Purkinje cell (primary cell): ENCODE measurements at places on chromosomes 4 and X. TPM values are rescaled to one million over a fixed set of nuclear protein-coding genes. Genes with fewer than 3 reads are reported as not detected.

The MUC7 gene
- not detected in 2 replicates for polyA plus RNA-seq

The ITM2A gene
- 6.3 and 20.3 TPM in 2 replicates for polyA plus RNA-seq

The SPANXA2 gene
- not detected in 2 replicates for polyA plus RNA-seq

The DNASE1L1 gene
- not detected in 2 replicates for polyA plus RNA-seq

The GRIA3 gene
- polyA plus RNA-seq = 220 and 287 TPM in 2 replicates

The MFAP3L gene
- 32.3 and 43.4 TPM in 2 replicates for polyA plus RNA-seq

The ZBTB49 gene
- 0.52 TPM in 1 of 2 replicates, not detected in the other for polyA plus RNA-seq

The CLDN34 gene
- not detected in 2 replicates for polyA plus RNA-seq

The SSX4B gene
- not detected in 2 replicates for polyA plus RNA-seq

The TLL1 gene
- 1.2 and 1.4 TPM in 2 replicates for polyA plus RNA-seq

The TAPT1 gene
- polyA plus RNA-seq = 14.9 and 20.3 TPM in 2 replicates

The ATP2B3 gene
- 12.9 and 14.6 TPM in 2 replicates for polyA plus RNA-seq

The POU4F2 gene
- polyA plus RNA-seq = not detected in 2 replicates

The ADAM29 gene
- 0.86 and 1.8 TPM in 2 replicates for polyA plus RNA-seq

The ARHGEF38 gene
- polyA plus RNA-seq = 0.65 TPM in 1 of 2 replicates, not detected in the other

The ANOS1 gene
- 0.56 and 0.76 TPM in 2 replicates for polyA plus RNA-seq

The ZXDB gene
- polyA plus RNA-seq = 3.4 and 4.1 TPM in 2 replicates

The UGT2B7 gene
- not detected in 2 replicates for polyA plus RNA-seq

The NXF2 gene
- not detected in 2 replicates for polyA plus RNA-seq

The TAF9B gene
- 27.8 and 34.0 TPM in 2 replicates for polyA plus RNA-seq

The RHOXF1 gene
- polyA plus RNA-seq = 1.8 TPM in 1 of 2 replicates, not detected in the other

The SSX3 gene
- polyA plus RNA-seq = 0.32 TPM in 1 of 2 replicates, not detected in the other

The CXCL5 gene
- not detected in 2 replicates for polyA plus RNA-seq

The TRAM1L1 gene
- 7.5 and 12.1 TPM in 2 replicates for polyA plus RNA-seq

The SGMS2 gene
- 8.5 and 9.1 TPM in 2 replicates for polyA plus RNA-seq

The TEX28 gene
- not detected in 2 replicates for polyA plus RNA-seq

The SHROOM4 gene
- polyA plus RNA-seq = 0.07 TPM in 1 of 2 replicates, not detected in the other

The NLGN4X gene
- polyA plus RNA-seq = 16.9 and 19.6 TPM in 2 replicates

The PNMA3 gene
- polyA plus RNA-seq = 4.1 and 5.0 TPM in 2 replicates

The GYG2 gene
- 0.52 and 1.8 TPM in 2 replicates for polyA plus RNA-seq

The SPANXC gene
- not detected in 2 replicates for polyA plus RNA-seq

The ZC4H2 gene
- 9.0 and 10.4 TPM in 2 replicates for polyA plus RNA-seq

The FOXP3 gene
- polyA plus RNA-seq = not detected in 2 replicates

The NLRP2B gene
- not detected in 2 replicates for polyA plus RNA-seq

The XKRX gene
- not detected in 2 replicates for polyA plus RNA-seq

The RBMX2 gene
- 27.7 and 37.7 TPM in 2 replicates for polyA plus RNA-seq

The SPOCK3 gene
- 342 and 351 TPM in 2 replicates for polyA plus RNA-seq
